ENCODE measurements at places on chromosomes 7 and 10.

- DNase-seq = no peak
These were observed 139.2 kb downstream of the SLIT1 start for GRCh38 chr10:97046456-97047082.

DNA sequence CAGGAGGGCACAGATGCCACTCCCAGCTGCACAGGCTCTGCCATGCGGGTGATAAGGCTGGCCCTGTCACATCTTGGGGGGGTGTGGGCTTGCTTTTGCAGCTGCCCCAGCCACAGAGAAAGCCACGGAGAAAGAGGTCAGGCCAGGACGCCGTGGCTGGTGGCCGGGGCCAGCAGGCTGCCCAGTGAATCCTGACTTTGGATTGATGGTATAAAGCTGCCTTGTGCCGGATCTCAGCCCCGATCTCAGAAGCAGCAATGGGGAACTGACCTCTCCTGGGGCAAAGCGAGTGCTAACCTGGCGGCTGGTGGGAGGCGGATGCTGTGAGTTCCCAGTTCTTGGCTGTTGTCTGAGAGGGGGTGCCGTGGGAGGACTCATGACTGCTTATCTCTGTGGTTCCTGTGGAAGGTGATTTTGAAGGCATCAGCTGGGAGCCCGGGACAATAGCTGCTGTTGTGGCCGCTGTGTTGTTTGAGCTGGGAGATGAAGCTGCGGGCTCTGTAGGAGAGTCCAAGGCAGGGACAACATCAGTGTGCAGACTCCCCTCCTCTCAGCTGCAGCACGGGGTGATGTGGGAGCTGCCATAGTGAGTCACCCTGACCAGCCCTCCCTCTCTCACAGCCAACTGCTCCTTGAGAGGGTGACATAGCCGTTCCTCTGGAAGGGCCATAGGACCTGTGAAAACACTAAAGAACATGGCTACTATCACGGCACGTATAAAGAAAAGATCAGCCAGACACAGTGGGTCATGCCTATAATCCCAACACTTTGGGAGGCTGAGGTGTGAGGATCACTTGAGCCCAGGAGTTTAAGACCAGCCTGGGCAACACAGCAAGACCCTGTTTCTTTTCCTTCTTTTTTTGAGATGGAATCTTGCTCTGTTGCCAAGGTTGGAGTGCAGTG, 17.0 kb downstream of the IL15RA start:
- peak; percentile 54 for DNase-seq

- peak; percentile 69 for DNase-seq
These were observed 36.3 kb downstream of the TRIL start for GRCh38 chr7:28921822-28922221.

GRCh38 chr7:99440195-99440594, 1.5 kb downstream of the CPSF4 start:
- peak; percentile 70 for DNase-seq

GRCh38 chr7:133512560-133512959, 259.7 kb downstream of the EXOC4 start:
- DNase-seq = no peak

DNA sequence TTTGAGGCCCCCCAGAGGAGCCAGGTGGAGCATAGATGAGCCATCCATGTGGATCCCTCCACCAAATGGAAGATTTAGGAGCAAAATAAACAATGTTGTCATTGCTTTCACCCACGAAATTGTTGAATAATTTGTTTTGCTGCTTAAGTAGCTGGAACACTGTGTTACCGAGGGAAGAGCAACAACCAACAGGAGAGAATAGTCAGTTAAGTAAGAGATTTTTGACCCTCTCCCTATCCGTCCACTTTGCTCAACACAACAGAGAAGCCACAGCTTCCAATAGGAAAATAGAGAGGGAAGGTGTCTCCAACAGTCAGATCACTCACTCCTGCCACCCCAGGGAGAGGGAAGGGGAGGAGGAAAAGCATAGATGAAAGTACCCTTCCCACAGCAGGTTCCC, 3.9 kb upstream of the ZKSCAN1 start:
- DNase-seq = no peak

- DNase-seq = peak; percentile 70
These were observed 2.1 kb downstream of the CAMK2G start for GRCh38 chr10:73872190-73872710.

GRCh38 chr7:35784332-35784731, 16.5 kb upstream of the SEPTIN7 start:
- no peak for DNase-seq

GRCh38 chr10:33412241-33412640, 77.8 kb upstream of the NRP1 start:
- DNase-seq = no peak

GRCh38 chr7:1883031-1883761, 213.1 kb downstream of the ELFN1 start:
- peak; percentile 97 for DNase-seq

DNA sequence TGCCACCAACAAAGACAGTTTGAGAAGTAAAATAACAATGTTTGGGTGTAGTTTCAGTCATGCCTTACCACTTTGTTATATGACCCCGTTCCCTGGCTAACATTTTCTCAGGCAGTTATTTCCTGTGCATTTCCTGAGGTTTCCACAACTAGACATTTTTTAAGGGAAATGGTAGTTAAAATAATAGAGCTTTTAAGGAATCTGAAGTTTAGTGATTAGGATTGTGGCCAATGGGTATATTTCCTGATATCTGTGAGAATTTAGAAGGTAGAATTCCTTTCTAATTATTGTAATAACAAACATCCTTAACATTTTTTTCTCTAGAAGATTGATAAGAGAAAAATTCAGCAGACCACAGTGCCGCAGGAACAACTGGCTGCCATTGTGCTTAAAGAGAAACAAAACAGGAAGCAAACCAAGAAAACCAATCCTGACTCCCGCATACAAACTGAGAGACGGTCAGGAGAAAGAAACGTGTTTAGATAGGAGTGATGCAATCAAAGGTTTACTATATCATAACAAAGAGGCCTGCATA, 193.6 kb downstream of the MBL2 start:
- no peak for DNase-seq

- no peak for DNase-seq
These were observed 125.4 kb downstream of the ADK start for GRCh38 chr10:74276416-74276815.

- no peak for DNase-seq
These were observed 164.4 kb downstream of the GLRX3 start for GRCh38 chr10:130300608-130301020.

- DNase-seq = no peak
These were observed 411.6 kb upstream of the GALNT17 start for GRCh38 chr7:70720191-70720873.

DNA sequence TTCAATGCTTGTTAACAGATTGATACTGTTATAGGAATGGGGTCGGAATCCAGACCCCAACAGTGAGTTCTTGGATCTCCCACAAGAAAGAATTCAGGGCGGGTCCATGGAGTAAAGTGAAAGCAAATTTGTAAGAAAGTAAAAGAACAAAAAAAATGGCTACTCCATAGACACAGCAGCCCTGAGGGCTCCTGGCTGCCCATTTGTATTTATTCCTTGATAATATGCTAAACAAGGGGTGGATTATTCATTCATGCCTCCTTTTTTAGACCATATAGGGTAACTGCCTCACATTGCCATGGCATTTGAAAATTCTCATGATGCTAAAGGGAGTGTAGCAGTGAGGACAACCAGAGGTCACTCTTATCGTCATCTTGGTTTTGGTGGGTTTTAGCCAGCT, 717.2 kb upstream of the KCND2 start:
- no peak for DNase-seq

GRCh38 chr10:58453105-58453504, 59.6 kb upstream of the BICC1 start:
- no peak for DNase-seq

DNA sequence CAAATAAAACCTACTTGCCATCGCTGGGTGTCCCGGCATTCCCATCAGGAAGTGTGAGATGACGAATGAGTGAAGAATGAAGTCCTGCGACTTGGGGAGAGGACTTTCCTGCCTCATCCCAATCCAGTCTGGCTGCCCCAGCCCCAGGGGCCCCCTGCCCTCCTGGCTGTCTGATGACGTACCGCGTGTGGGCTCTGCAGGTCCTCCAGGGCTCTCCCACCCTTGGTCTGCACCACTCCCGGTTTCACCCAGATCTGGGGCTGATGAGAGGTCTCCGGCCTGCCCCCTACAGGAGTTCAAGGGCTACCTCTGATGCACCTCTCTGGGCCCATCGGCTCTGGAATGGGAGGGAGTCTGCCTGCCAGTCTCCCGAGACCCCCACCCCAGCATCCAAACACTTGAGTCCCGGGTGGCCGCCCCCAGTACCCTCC, 9.8 kb downstream of the ATP6V1F start:
- DNase-seq = peak; percentile 91

DNA sequence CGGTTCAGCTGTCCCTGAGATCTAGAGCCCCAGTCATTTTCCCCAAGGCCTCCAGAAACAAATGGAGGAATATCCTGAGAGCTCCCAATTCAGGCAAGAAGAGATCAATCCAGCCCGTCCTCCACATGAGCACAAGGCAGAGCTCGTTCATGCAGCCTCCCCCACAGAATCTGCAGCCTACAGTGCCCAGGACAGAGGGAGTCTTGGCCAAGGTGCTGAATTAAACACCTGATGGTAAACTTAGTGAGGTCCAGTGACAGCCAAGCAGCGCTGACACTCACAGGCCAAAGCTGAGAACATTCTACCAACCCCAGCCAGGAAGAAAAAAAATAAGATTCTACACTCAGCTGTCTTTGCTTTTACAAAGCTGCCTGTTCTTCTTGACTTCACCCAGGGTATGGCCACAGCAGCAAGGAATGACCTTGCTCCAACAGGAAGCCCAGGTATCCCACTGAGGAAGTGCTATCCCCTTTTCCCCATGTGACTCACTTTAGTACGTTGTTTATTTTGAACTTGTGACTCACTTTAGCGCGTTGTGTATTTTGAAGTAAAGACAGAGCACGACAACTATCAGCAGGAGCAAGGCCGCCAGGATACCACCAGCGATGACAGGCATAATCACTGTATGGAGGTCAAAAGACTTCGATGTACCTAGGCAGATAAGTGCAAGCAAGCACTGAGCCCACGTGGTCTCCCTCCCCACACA, 4.4 kb upstream of the CUZD1 start:
- no peak for DNase-seq

GRCh38 chr7:72281308-72281707, 130.8 kb downstream of the CALN1 start:
- DNase-seq = no peak

DNA sequence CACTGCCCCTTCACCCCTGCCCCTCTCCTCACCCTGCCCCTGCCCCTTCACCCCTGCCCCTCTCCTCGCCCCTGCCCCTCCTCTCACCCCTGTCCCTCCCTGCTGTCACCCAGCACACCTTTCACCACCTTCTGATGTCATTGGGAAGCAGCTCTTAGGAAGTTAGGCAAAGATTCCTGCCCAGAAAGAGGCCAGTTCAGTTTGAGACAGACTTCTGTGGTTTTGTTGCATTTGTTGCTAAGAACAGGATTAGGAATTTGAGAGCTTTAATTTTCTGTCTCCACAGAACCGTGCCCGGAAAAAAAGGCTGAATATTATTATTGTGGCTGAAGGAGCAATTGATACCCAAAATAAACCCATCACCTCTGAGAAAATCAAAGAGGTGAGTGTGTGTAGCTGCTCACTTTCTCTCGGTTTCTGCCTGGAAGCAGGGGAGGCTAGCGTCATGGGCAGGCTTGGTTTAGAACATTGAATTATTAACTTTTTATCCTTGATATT, 39.6 kb downstream of the PFKP start:
- DNase-seq = no peak

- peak; percentile 67 for DNase-seq
These were observed 10.6 kb downstream of the RPA3 start for GRCh38 chr7:7707806-7708205.

GRCh38 chr10:88417387-88418030, 165.6 kb downstream of the RNLS start:
- no peak for DNase-seq

GRCh38 chr7:137306748-137307147, 36.8 kb downstream of the PTN start:
- DNase-seq = no peak

DNA sequence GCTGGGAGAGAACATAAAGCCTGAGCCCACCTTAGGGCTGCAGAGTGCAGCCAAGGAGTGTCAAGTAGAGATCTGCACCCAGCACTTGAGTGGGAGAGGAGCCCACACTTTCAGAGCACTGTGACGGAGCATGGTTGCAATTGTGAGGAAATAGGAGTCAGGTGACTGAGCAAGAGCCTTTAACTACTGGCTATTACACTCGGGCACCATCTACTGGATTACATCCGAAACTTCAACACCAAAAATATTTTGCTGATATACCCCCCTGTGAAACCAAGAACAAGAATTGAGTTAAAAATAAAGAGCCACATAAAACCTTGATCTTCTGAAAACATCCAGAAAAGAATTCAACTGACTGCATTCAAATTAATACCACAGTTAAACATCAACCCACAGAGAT, 657.9 kb downstream of the NXPH1 start:
- no peak for DNase-seq

DNA sequence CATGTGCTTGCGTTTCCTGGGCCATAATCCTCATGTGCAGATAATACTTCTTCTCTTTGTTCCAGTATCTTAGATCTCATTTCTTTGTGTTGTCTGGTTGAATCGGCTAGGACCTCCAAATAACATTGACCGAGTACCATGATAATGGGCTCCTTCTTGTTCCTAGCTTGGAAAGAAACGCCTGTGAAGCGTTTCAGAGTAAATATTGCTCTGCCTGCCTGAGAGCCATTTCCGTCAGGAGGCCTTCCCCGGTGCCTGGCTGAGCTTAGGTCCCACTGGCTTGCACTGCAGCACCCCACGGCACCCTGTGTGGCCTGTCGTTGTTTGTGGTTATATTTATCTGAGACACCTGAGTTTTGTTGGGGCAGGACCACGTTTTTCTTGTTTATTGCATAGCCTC, 17.7 kb downstream of the FOXK1 start:
- no peak for DNase-seq

DNA sequence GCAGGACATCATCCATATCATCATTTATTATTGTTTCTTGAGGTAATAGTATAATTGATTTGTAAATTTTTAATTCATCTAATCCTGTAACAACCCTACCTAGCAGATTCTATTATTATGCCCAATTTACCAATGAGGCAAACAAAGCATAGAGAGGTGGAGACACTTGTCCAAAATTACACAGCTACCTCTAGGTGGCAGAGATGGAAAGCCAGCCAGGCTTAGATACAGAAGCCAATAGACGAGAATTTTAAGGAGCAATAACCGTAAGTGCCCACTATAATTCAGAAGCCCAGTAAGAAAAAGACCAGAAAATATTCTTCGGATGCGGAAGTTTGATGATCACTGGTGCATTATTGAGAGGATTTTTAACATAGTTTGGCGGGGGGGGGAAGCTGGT, 54.0 kb downstream of the ANK3 start:
- no peak for DNase-seq

GRCh38 chr7:117619681-117620080, 139.9 kb downstream of the CFTR start:
- DNase-seq = no peak

DNA sequence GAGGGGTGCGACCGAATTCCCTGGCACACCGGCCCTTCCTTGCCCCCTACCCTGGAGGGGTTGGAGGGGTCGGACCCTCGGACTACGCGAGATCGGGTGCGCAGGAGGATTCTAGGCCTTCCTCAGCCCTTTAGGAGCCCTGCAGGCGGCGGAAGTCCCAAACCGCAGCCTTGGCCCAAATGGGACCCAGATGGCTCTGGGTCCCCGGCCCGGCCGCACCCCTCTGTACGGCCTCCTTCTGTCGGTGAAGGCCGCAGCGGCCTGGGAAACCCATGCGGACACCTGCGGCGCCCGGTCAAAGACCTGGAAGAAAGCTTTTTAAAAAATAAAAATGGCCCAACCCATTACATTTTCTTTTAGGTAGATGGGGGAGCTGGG, 2.4 kb upstream of the VAX1 start:
- DNase-seq = no peak

GRCh38 chr10:129912986-129913695, 50.9 kb downstream of the EBF3 start:
- DNase-seq = no peak

All from islet precursor cell (in vitro differentiated cells).